Natural killer cell (primary cell): ENCODE measurements at places on chromosomes 13 and 19. TPM values are rescaled to one million over a fixed set of nuclear protein-coding genes. Genes with fewer than 3 reads are reported as not detected.

The RXFP2 gene
- total RNA-seq, result not detected

GRCh38 chr13:97019236-97019635 lies 25.0 kb upstream of the OXGR1 start:
- no peak overlapping the region for H3K27ac ChIP-seq
- no peaks in the 10 kb centered on the region for H3K36me3 ChIP-seq

- no peak overlapping the region for H3K4me3 ChIP-seq
- no peaks in the 10 kb centered on the region for H3K27me3 ChIP-seq
- no peak overlapping the region for H3K27ac ChIP-seq
- H3K36me3 ChIP-seq, result no peaks in the 10 kb centered on the region
These were observed 122.5 kb downstream of the GPC5 start for GRCh38 chr13:91520952-91521351.

- no peaks in the 10 kb centered on the region for H3K36me3 ChIP-seq
- no peak overlapping the region for H3K4me3 ChIP-seq
- H3K27me3 ChIP-seq, result no peaks in the 10 kb centered on the region
- H3K4me1 ChIP-seq, result no peaks in the 10 kb centered on the region
These were observed 505.7 kb downstream of the EFNB2 start for GRCh38 chr13:106029676-106030290.

GRCh38 chr13:70408865-70409264 lies 300.6 kb upstream of the KLHL1 start:
- H3K27ac ChIP-seq, result no peak overlapping the region
- no peaks in the 10 kb centered on the region for H3K36me3 ChIP-seq
- DNase-seq, result no peak
- H3K4me3 ChIP-seq, result no peak overlapping the region

DNA sequence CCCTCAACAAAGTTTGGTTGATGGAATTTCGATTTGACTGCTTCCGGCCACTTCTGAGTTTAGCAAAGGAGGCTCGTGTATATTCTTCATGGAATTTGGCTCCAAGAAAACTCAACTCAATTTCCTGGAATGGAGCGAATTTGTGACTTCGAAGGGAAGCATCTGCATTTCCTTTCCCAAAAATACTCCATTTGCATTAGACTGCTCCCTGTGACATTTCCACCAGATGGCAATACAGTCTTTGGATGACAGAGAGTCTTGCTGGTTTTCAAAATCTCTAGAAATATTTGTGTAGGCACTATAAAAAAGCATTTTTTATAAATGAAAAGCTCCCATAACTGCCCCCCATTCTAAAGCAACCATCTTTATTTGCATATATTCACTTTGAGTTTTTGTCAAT lies 4.1 kb downstream of the C1QTNF9 start:
- H3K4me1 ChIP-seq, result no peaks in the 10 kb centered on the region
- H3K4me3 ChIP-seq, result no peak overlapping the region
- H3K36me3 ChIP-seq, result no peaks in the 10 kb centered on the region
- no peak for DNase-seq
- no peaks in the 10 kb centered on the region for H3K27me3 ChIP-seq

DNA sequence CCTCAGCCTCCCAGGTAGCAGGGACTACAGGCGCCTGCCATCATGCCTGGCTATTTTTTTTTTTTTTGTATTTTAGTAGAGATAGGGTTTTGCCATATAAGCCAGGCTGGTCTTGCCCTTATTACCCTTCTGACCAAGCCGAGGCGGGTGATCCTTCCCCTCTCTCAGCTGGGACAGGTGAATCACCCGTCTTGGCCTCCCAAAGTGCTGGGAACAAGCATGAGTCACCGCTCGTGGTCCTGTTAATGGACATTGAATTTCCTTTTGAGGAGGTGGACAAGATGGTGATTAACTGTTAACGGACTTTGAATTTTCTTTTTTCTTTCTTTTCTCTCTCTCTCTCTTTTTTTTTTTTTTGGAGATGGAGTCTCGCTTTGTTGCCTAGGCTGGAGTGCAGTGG lies 10.6 kb downstream of the CD70 start:
- H3K27me3 ChIP-seq, result no peaks in the 10 kb centered on the region
- no peak overlapping the region for H3K27ac ChIP-seq
- no peak for DNase-seq
- H3K4me3 ChIP-seq, result no peak overlapping the region
- peaks cover 10% of the 10 kb centered on the region for H3K4me1 ChIP-seq
- H3K36me3 ChIP-seq, result no peaks in the 10 kb centered on the region

DNA sequence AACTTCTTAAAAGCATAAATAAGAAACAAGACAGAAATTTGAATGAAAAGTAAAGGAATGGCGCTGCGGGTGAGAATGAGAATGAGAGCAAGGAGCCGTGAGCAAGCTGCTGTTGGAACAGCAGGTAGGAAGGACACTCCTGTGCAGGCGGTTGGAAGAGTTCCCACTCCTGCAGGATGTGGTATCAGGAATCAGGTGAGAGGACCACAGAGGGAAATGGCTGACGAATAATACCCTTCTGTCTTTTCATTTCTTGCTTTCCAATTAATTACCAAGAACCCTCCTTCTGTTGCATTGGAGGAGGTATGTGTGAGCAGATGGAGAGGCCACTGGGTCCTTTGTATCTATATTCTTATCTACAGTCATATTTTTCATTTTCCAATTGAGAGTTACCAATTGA lies 1504.2 kb downstream of the EFNB2 start:
- H3K36me3 ChIP-seq, result no peaks in the 10 kb centered on the region
- no peak overlapping the region for H3K4me3 ChIP-seq
- H3K27ac ChIP-seq, result no peak overlapping the region
- H3K4me1 ChIP-seq, result no peaks in the 10 kb centered on the region

The SMIM24 gene
- 0.33 TPM for total RNA-seq

DNA sequence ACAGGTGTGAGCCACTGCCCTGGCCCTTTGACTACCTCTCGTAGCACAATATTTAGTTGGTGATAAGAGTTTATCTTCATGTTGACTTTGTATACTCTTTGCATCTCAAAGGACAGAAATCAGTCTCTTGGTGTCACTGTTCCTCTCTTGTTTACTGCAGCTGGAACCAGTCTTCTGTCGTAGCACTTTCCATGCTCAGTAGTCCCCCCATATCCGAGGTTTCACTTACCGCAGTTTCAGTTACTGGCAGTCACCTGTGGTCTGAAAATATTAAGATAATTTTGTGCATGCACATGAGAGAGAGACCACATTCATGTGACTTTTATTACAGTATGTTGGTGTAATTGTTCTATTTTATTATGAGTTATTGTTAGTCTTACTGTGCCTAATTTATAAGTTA lies 49.1 kb downstream of the WASF3 start:
- no peak for DNase-seq
- H3K36me3 ChIP-seq, result no peaks in the 10 kb centered on the region
- no peak overlapping the region for H3K27ac ChIP-seq
- no peaks in the 10 kb centered on the region for H3K27me3 ChIP-seq

DNA sequence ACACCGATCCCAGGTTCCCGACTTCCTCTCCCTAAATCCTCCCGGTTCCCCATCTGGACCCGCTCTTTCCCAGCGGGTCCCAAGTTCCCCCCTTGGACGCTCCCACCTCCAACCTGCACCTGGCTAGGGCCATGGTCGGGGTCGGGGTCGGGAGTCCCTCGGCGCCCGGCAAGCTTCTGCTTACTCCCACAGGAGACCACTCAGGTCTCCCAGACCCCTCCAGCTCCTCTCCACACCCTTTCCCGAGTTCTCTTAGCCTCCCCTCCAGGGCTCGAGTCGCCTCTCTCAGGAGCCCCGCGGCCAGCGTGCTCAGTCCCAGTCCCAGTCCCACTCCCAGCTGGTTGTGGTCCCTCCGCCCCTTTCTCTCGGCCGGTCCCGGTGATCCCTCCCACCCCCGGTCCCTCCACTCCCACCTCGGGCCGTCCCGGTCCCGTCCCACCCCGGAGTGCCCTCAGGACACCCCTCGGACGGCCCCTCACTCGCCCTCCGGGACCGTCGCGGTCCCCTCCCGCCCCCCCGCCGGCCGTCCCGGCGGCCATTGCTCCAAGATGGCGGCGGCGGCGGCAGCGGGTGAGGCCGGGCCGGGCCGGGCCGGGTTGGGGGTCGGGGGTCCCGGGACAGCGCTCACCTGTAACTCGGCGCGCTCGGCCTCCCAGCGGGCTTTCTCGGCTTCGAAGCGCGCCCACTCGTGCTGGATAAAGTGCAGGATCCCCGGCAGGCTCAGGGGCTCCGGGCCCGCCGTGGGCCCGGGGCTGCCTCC lies at the start of gene FKRP:
Gene FKRP (plus strand): TSS at position 537 of the 760 bp plus-strand sequence. CDS start 9,394 bp downstream, outside the sequence.
- peaks cover 30% of the 10 kb centered on the region for H3K4me1 ChIP-seq
- peak; percentile 50 for DNase-seq
- peak within 1 kb of the TSS; percentile 64 for H3K27ac ChIP-seq
- H3K36me3 ChIP-seq, result peaks cover 2% of the 10 kb centered on the region
- H3K27me3 ChIP-seq, result no peaks in the 10 kb centered on the region

DNA sequence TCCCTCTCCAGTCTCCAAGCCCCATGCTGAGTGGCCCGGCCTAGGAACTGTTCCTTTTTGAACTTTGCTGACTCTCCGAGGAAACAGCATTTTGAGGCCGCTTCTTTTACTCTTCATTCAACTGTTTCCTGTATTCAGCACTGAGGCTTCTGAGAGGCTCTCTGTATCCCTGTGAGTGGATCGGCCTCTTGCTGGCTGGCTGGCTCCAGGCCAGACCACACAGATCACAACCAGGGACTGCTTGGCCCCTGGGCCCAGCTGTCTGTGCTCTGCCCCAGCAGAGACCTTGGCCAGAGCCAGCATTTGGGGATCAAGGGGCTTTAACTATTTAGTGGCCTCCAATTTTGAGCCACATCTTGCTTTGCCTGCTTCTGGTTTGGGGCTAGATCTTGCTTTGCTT lies 75.6 kb upstream of the KL start:
- no peak overlapping the region for H3K27ac ChIP-seq
- no peaks in the 10 kb centered on the region for H3K36me3 ChIP-seq
- H3K4me3 ChIP-seq, result no peak overlapping the region
- DNase-seq, result no peak
- no peaks in the 10 kb centered on the region for H3K27me3 ChIP-seq
- no peaks in the 10 kb centered on the region for H3K4me1 ChIP-seq

- H3K4me3 ChIP-seq, result peak overlapping the region; percentile 84
- no peaks in the 10 kb centered on the region for H3K36me3 ChIP-seq
- no peaks in the 10 kb centered on the region for H3K27me3 ChIP-seq
- peaks cover 16% of the 10 kb centered on the region for H3K4me1 ChIP-seq
- DNase-seq, result no peak
These were observed 63.4 kb downstream of the ACSBG2 start for GRCh38 chr19:6198896-6199239.

DNA sequence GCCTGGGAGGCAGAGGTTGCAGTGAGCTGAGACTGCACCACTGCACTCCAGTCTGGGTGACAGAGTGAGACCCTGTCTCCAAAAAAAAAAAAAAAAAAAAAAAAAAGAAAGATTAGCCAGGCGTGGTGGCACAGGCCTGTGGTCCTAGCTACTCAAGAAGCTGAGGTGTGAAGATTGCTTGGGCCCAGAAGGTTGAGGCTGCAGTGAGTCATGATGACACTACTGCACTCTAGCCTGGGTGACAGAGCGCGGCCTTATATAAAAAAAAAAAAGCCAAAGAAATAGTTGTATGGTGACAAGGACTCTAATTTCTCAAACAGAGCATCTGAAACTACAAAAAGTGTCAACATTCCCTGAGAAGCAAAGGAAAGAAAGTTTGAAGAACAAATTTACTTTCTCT lies 3.4 kb downstream of the PBX4 start:
- peak; percentile 55 for DNase-seq
- H3K4me1 ChIP-seq, result peaks cover 39% of the 10 kb centered on the region
- no peaks in the 10 kb centered on the region for H3K27me3 ChIP-seq
- H3K36me3 ChIP-seq, result no peaks in the 10 kb centered on the region
- no peak overlapping the region for H3K4me3 ChIP-seq

GRCh38 chr13:23705583-23705982 lies 135.4 kb downstream of the TNFRSF19 start:
- no peak overlapping the region for H3K27ac ChIP-seq
- H3K36me3 ChIP-seq, result no peaks in the 10 kb centered on the region
- no peak for DNase-seq
- H3K4me1 ChIP-seq, result no peaks in the 10 kb centered on the region
- no peaks in the 10 kb centered on the region for H3K27me3 ChIP-seq
- H3K4me3 ChIP-seq, result no peak overlapping the region

The TRPC4 gene
- not detected for total RNA-seq

DNA sequence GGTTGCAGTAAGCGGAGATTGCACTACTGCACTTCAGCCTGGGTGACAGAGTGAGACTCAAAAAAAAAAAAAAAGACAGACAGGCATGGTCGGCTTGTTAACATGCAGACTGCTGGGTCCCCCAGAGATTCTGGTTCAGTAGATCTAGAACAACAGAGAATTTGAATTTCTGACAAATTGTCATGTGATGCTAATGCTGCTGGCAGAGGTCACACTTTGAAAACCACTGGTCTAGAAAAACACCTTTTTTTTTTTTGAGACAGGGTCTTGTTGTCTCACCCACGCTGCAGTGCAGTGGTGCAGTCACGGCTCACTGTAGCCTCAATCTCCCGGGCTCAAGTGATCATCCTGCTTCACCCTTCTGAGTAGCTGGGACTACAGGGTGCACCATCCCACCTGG lies 7.7 kb upstream of the LRFN3 start:
- no peaks in the 10 kb centered on the region for H3K36me3 ChIP-seq
- H3K4me1 ChIP-seq, result peaks cover 48% of the 10 kb centered on the region

GRCh38 chr19:6610934-6611852 lies 20.2 kb upstream of the CD70 start:
- peaks cover 5% of the 10 kb centered on the region for H3K27me3 ChIP-seq
- DNase-seq, result no peak
- no peak overlapping the region for H3K4me3 ChIP-seq
- H3K4me1 ChIP-seq, result no peaks in the 10 kb centered on the region

DNA sequence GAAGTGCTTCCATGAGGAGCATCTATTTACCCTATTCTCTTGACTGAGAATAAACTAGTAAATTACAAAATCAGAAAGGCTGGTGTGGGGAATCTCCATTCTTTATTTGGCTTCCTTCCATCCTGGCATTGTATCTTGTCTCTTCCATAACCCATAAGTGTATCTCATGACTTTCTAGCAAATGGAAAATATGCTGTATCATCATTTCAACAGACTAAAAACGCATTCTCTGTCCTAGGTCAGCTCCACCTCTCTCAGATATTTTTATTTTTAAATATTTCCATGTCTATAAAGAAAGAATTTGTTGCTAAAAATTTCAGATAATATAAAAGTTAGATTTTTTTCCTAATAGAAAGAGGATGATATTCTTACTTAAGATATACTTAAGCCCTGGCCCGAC lies 154.2 kb upstream of the MYO16 start:
- no peak for DNase-seq
- no peak overlapping the region for H3K27ac ChIP-seq
- H3K27me3 ChIP-seq, result no peaks in the 10 kb centered on the region
- H3K4me3 ChIP-seq, result no peak overlapping the region

- no peaks in the 10 kb centered on the region for H3K27me3 ChIP-seq
- peak overlapping the region; percentile 86 for H3K27ac ChIP-seq
- H3K4me1 ChIP-seq, result peaks cover 49% of the 10 kb centered on the region
- H3K4me3 ChIP-seq, result peak overlapping the region; percentile 1
- peaks cover 13% of the 10 kb centered on the region for H3K36me3 ChIP-seq
- DNase-seq, result peak; percentile 56
These were observed 10.6 kb downstream of the POU2F2 start for GRCh38 chr19:42121656-42122069.

The RFPL4A gene
- total RNA-seq, result not detected

The KIR2DL3 gene
- total RNA-seq, result 40.7 TPM

DNA sequence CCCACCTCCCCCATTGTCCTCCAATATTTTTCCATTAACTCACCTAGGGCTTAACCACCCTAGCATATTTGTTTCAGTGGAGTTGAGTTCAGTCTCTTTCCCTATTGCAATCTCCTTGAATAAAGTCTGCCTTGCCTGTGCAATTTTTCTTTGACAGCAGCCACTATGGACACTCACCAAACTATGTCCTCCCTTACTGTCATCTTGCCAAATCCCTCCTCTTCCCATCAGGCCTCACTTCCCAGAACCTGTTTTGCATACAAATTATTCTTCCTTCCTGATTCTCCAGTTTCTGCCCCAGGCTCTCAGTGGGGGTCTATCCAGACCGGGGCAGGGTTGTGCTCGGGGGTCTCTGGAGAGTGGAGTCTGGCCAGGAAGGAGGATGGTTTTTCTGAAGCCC lies 2.2 kb upstream of the LYPD5 start:
- no peak for DNase-seq
- H3K4me3 ChIP-seq, result no peak overlapping the region
- H3K27ac ChIP-seq, result no peak overlapping the region
- H3K36me3 ChIP-seq, result no peaks in the 10 kb centered on the region
- H3K27me3 ChIP-seq, result peaks cover 2% of the 10 kb centered on the region
